Stimulated activated CD8-positive, alpha-beta memory T cell treated with anti-CD3 and anti-CD28 coated beads, Interleukin-15, amount 100 ng/mL, for 24 hours (primary cell): ENCODE measurements at places on chromosomes 2 and 18.

- no peak for DNase-seq
Observed at GRCh38 chr2:180360283-180360618, 353.2 kb upstream of the CWC22 start.

GRCh38 chr2:239695728-239696240 lies 295.0 kb upstream of the HDAC4 start:
- DNase-seq: no peak

- no peak for DNase-seq
Observed at GRCh38 chr2:96642564-96643360, at the start of gene FER1L5. FER1L5 (plus strand) TSS chr2:96642764; CDS start chr2:96642837, 73 bp downstream.

- DNase-seq: no peak
Observed at GRCh38 chr2:3868012-3868805, 164.8 kb downstream of the DCDC2C start.

DNA sequence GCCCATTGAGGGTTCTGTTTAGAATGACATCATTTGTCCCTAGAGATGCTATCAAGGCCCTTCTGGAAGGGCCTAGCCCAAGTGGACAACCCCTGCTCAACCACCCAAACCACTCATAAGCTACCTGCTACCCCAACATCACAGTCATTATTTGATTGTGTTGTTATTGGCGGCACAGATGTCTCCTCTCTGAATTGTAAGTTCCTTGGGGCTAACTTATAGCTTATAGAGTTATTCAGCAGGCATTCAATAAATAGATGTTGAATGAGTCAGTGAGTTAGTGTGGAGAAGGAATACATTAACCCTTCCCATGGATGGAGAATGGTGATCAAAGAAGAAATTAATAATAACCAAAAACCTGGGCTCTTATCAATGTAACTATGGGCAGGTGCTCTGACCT lies 80.0 kb downstream of the ACAA2 start:
- no peak for DNase-seq

- DNase-seq: no peak
Observed at GRCh38 chr2:220736778-220737177, 835.3 kb downstream of the EPHA4 start.
